Thyroid gland (tissue), 4 donors: ENCODE measurements at places on chromosomes 12 and 14. TPM values are rescaled to one million over a fixed set of nuclear protein-coding genes. Genes with fewer than 3 reads are reported as not detected.
A peak's percentile ranks its signal among the peaks of the same experiment; 100 is the strongest.

DNA sequence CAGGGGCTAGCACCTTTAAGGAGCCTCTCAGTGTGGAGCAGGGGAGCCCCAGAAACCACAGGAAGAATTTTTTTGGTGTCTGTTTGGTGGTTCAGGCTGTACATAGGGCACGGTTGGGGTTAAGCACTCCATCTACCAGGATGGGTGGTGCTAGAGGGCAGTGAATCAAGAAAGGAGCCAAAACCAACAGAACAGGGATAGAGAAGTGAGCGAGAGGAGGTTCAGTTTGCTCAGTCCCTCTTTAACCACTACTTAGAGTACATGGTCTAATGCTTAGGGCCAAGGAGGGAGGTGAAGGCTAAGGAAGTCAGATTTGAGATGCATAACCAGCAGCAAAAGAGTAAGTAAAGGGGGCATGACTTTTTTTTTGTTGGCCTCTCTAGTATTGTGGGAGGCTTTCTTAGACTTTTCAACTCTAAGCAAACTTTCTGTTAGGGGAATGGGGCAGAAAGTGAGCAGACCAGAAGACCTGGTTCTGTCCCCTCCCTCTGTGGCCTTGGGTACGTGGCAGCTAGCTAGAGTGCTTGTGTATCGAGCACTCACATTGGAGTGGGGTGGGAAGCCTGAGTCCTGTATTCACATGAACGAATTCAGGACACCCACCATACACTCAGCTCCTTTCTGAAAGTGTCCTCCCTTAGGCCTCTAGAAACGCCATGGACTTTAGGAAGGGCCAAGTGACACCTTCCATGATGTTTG is 6.6 kb upstream of the NPFF start:
- no peaks in the 10 kb centered on the region for H3K27me3 ChIP-seq
- peak overlapping the region; percentile 61 for H3K27ac ChIP-seq
- peaks cover 30% of the 10 kb centered on the region for H3K4me1 ChIP-seq
- DNase-seq: peak; percentile 45
- no peak overlapping the region for H3K4me3 ChIP-seq

GRCh38 chr14:36279306-36280190 is 40.9 kb downstream of the MBIP start:
- peaks cover 19% of the 10 kb centered on the region for H3K4me1 ChIP-seq
- no peaks in the 10 kb centered on the region for H3K27me3 ChIP-seq
- H3K27ac ChIP-seq: peak overlapping the region; percentile 18

GRCh38 chr12:53222170-53222721 is 9.8 kb downstream of the RARG start:
- H3K27me3 ChIP-seq: no peaks in the 10 kb centered on the region
- no peaks in the 10 kb centered on the region for H3K36me3 ChIP-seq

PAX9 gene
- 0.81 TPM for total RNA-seq

- H3K4me1 ChIP-seq: no peaks in the 10 kb centered on the region
- no peak overlapping the region for H3K27ac ChIP-seq
- DNase-seq: peak; percentile 2
- H3K4me3 ChIP-seq: no peak overlapping the region
- no peaks in the 10 kb centered on the region for H3K36me3 ChIP-seq
Measured at GRCh38 chr12:39103552-39104165, 198.3 kb upstream of the CPNE8 start.

PLXNC1 gene
- 4.5 TPM for total RNA-seq

- no peaks in the 10 kb centered on the region for H3K36me3 ChIP-seq
- DNase-seq: no peak
- no peak overlapping the region for H3K4me3 ChIP-seq
- H3K27ac ChIP-seq: no peak overlapping the region
Measured at GRCh38 chr14:105980224-105980623, 453.8 kb downstream of the TMEM121 start.

DNA sequence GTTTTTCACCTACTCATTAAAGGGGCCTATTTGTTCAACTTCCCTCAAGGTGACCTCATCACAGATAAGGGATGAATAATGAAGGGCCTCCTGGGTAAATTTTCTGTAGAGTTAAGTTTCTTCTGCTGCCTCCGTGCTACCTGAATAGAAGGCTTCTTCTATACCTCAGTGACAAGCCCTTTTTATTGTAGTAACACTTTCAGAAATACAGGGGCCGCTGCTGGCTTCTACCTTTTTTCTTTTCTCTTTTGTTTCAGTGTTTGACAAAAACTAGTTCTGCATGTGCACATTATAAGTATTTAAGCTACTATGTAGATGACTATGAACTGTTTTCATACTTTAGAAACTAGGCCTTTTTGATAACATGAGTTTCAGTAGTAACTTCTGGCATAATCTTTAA is 207.0 kb downstream of the NAV3 start:
- H3K36me3 ChIP-seq: no peaks in the 10 kb centered on the region
- no peak overlapping the region for H3K4me3 ChIP-seq
- no peaks in the 10 kb centered on the region for H3K27me3 ChIP-seq
- no peak overlapping the region for H3K27ac ChIP-seq
- no peaks in the 10 kb centered on the region for H3K4me1 ChIP-seq
- no peak for DNase-seq

NYNRIN gene
- 12.3 TPM for total RNA-seq

- H3K4me3 ChIP-seq: no peak overlapping the region
- no peak overlapping the region for H3K27ac ChIP-seq
- no peaks in the 10 kb centered on the region for H3K4me1 ChIP-seq
- H3K36me3 ChIP-seq: peaks cover 18% of the 10 kb centered on the region
- DNase-seq: no peak
- no peaks in the 10 kb centered on the region for H3K27me3 ChIP-seq
Measured at GRCh38 chr14:68896132-68896531, 83.0 kb downstream of the ACTN1 start.

DNA sequence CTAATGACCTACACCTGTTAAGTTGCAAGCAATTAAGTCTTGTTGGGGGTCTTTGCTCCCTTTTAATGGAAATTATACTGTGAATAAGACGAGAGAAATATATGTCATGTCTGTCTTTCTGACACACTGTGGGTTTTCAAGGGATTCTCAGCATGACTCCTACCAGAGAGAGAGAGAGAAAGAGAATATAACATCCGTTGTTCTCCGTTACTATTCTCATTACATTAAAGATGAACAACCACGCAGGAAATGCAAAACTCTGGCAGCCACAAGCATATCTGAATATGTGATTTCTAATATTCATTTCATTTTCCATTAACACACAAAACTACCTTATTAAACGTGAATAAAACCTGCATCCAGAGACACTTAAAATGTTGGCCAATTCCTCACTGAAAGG is 67.3 kb upstream of the EGLN3 start:
- no peak for DNase-seq
- no peaks in the 10 kb centered on the region for H3K4me1 ChIP-seq
- no peak overlapping the region for H3K27ac ChIP-seq
- H3K27me3 ChIP-seq: no peaks in the 10 kb centered on the region
- H3K4me3 ChIP-seq: no peak overlapping the region

TMEM233 gene
- 7.9 TPM for total RNA-seq

REC8 gene
- 4.1 TPM for total RNA-seq

TGFB3 gene
- 11.0 TPM for total RNA-seq

PIWIL1 gene
- total RNA-seq: 1.5 TPM

DNA sequence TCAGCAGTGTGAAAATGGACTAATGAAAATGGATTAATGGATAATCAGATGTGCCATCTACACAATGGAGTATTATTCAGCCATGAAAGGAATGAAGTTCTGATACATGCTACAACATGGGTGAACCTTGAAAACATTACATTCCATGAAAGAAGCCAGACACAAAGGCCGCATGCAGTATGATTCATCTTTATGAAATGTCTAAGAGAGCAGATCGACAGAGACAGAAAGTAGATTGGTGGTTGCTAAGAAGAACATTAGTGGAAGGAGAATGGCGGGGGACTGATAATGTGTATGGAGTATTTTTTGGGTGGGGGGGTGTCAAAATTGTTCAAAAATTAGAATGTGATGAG is 47.3 kb downstream of the PRKAB1 start:
- H3K27me3 ChIP-seq: no peaks in the 10 kb centered on the region
- no peak overlapping the region for H3K4me3 ChIP-seq
- no peaks in the 10 kb centered on the region for H3K36me3 ChIP-seq
- peak overlapping the region; percentile 99 for H3K27ac ChIP-seq

TRAF3 gene
- 17.6 TPM for total RNA-seq

DNA sequence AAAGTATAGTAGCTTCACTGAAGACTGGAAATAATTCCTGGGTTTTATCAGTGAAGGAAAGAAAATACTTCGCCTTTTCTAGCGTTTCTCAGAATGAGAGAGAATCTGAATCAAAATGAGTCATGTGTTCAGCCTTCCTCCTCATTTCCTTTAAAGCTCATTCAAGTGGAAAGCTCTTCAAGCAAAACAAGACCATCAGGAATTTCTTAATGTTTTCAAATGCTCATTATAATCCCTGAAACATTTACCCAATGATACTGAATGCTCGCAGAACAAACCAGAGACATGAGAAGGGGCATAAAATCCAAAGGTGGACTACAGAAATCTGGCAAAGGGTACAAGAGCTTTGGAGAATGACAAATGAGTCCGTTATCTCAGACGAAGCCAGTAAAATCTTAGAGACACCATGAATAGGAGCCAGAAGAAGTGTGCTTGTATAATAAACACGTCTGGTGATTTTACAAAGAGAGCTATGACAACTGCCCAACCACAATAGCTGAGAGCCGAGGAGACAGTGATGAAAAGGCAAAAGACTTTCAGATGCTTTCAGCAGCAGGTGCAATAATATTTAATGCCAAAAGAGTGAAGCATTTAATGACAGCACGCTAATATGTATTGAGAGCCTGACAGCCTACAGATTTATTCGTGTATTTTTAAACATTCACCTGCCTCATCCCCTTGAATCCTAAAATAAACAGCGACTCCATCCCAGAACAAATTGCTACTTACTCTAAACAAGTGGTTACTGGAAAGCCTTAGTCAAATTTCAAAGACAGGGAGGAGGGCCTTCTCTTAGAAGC is 19.0 kb downstream of the SPRING1 start:
- no peaks in the 10 kb centered on the region for H3K27me3 ChIP-seq
- peaks cover 82% of the 10 kb centered on the region for H3K4me1 ChIP-seq
- no peak overlapping the region for H3K4me3 ChIP-seq
- peaks cover 3% of the 10 kb centered on the region for H3K36me3 ChIP-seq

TAS2R31 gene
- total RNA-seq: 30.5 TPM

- peak overlapping the region; percentile 80 for H3K4me3 ChIP-seq
- no peaks in the 10 kb centered on the region for H3K4me1 ChIP-seq
- no peaks in the 10 kb centered on the region for H3K36me3 ChIP-seq
- no peak overlapping the region for H3K27ac ChIP-seq
- H3K27me3 ChIP-seq: no peaks in the 10 kb centered on the region
Measured at GRCh38 chr12:77064896-77065360, 441 bp downstream of the E2F7 start.

TAS2R50 gene
- 4.0 TPM for total RNA-seq

DNA sequence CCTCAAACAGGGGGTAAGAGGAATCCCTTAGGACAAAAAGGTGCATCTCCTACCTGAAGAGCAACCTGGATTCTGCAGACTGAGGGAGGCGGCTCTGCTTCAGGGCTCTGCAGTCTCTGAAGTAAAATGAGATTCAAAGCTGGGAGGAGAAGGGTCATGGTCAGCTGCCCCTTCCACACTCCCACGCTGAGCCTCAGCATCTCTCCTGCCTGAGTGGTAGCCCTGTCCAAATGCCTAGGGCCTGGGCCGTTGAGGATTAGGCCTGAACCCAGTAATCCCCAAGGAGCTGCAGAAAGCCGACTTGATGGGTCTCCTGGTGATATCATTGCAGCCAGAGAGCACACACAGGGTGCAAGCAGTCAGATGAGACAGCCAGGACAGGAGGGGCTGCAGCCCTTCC is 18.9 kb downstream of the PHLDA1 start:
- H3K36me3 ChIP-seq: no peaks in the 10 kb centered on the region
- no peak overlapping the region for H3K27ac ChIP-seq
- no peak overlapping the region for H3K4me3 ChIP-seq
- no peaks in the 10 kb centered on the region for H3K27me3 ChIP-seq

GRCh38 chr12:109855377-109855776 is 22.2 kb upstream of the TRPV4 start:
- H3K4me1 ChIP-seq: no peaks in the 10 kb centered on the region
- H3K4me3 ChIP-seq: no peak overlapping the region
- peaks cover 29% of the 10 kb centered on the region for H3K36me3 ChIP-seq
- H3K27me3 ChIP-seq: no peaks in the 10 kb centered on the region
- H3K27ac ChIP-seq: no peak overlapping the region

TTLL5 gene
- total RNA-seq: 65.1 TPM

DNA sequence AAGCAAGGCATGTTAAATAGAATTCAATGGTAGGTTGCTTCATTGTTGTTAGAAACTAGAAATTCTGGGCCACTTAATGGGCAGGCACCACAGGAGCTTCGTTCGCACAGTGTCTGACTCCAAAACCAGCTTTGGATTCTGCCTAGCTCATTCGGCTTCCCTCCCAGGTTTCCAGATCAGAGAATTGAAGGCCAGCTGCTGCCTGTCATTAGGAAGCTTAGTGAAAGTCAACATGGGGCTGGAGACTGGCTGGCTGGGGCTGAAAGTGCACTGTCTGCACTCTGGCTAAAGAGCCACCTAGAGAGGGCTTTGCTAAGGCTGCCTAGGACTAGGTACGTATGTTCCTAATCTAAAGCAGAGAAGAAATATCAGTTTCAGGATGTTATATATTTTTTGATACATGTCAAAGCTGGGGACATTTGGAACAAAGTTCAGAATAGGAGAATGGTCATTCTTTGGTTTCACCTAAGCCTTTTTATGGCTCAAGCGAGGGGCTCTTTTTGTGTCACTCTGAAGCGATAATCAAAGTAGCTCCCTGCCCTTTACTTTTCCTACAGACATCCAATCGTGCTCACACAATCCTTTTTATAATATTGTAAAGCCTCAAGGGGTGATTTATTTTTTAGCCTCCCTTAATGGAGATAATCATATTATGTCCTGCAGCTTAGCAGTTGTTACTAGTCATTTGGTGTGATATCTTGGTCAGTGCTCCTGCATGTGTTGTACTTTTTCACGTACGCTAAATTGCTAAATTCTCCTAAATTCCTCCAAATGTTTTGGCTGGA is 238.5 kb upstream of the NAV3 start:
- no peaks in the 10 kb centered on the region for H3K4me1 ChIP-seq
- no peak overlapping the region for H3K27ac ChIP-seq
- H3K4me3 ChIP-seq: no peak overlapping the region
- DNase-seq: no peak
- no peaks in the 10 kb centered on the region for H3K27me3 ChIP-seq
- H3K36me3 ChIP-seq: no peaks in the 10 kb centered on the region

GRCh38 chr12:101671157-101671791 is 26.2 kb upstream of the CHPT1 start:
- no peak overlapping the region for H3K27ac ChIP-seq
- no peaks in the 10 kb centered on the region for H3K27me3 ChIP-seq

C3AR1 gene
- 4.4 TPM for total RNA-seq

- H3K36me3 ChIP-seq: no peaks in the 10 kb centered on the region
- H3K4me1 ChIP-seq: peaks cover 31% of the 10 kb centered on the region
- no peaks in the 10 kb centered on the region for H3K27me3 ChIP-seq
- no peak overlapping the region for H3K4me3 ChIP-seq
- no peak overlapping the region for H3K27ac ChIP-seq
Measured at GRCh38 chr12:62737188-62737587, 197.8 kb downstream of the PPM1H start.
